GM12864 (cell line): ENCODE measurements at places on chromosomes 1 and 21.

- DNase-seq: no peak
Measured at GRCh38 chr21:37575580-37575979, 209.0 kb downstream of the DYRK1A start.

DNA sequence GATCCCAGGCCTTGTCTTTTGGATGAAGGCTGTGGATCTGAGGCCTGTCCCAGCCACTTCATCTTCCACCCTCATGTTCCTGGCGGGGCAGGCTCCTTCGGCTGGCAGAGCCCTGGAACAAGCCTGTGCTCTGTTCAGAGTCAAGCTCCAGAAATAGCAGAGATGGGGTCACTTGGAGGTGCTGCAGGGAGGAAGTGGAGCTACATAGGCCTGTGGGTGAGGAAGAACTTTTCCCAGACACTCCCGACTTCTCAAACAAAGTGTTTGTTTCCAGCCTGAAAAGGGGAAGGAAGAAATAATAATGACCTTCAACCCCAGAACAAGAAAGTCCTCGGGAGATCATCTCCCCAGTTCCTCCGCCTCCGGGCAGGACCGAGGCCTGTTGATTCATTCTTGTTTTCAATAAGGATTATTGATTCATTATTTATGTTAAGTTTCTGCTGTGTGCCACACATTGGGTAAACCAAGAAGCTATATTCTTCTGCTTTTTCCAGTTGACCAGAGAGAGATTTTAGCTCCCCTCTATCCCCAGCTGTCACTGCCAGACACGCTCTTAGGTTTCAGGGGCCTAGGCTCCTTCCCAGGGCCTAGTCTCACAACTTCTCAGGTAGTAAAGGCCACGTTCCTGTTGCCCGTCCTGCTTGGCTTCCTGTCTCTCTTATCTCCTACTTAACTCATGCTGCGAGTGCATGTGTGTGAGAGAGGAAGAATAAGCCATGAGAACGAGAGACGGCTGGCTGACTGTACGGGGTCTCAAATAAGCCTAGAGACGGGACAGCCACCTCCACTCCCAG lies 16.9 kb downstream of the IKBKE start:
- no peak for DNase-seq

DNA sequence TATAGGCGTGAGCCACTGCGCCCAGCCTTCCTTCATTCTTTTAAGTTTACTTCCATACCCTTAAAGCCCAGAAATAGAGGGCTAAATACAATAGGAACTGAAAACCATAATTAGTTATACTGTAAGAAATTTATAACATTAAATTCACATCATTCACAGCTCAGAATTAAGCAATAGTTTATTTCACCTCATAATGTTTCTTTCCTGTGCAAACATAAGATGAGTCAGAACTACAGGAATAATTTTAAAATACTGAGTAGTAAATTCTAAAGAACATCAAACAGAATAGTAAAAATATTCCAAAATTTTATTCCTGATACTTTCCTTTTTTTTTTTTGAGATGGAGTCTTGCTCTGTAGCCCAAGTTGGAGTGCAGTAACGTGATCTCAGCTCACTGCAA lies 24.1 kb downstream of the POGZ start:
- no peak for DNase-seq

GRCh38 chr1:197961933-197962332 lies 44.8 kb downstream of the LHX9 start:
- DNase-seq: no peak

DNA sequence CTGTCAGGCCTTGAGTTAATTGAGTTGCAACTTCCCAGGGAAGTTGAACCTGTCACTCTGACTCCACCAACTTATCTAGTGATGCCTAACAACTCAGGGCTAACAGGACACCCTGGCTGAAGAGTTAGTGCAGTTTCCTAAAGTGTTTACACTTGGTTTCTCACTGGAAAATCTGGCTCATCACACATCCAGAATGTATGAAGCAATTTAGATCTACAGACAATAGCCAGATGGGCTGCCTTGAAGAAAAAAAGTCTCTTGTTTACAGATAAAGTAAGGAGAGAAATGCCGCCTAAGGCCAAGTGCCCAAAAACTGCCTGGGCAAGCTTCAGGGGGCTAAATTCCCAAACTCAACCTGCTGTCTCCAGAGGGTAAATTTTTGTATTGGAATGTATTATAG lies 446.3 kb upstream of the NCAM2 start:
- DNase-seq: no peak

DNA sequence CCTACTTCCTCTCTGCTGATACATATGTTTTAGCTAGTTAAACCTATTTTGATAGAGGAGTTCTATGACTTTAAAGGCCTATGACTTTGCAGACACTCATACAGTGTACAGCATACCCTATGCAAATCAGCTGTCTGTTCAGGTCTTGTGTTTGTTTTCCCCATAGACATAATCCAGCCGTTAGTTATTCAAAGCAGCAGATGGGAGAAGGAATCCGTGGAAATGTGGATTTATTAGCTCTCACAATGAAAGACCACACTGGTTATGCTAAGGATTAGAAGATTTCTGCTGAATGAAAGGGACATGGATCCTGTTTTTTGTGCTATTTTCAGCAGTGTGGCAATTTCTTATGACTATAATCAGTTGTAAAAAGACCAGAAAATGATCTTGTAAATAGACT lies 59.8 kb downstream of the MAST2 start:
- DNase-seq: no peak

DNA sequence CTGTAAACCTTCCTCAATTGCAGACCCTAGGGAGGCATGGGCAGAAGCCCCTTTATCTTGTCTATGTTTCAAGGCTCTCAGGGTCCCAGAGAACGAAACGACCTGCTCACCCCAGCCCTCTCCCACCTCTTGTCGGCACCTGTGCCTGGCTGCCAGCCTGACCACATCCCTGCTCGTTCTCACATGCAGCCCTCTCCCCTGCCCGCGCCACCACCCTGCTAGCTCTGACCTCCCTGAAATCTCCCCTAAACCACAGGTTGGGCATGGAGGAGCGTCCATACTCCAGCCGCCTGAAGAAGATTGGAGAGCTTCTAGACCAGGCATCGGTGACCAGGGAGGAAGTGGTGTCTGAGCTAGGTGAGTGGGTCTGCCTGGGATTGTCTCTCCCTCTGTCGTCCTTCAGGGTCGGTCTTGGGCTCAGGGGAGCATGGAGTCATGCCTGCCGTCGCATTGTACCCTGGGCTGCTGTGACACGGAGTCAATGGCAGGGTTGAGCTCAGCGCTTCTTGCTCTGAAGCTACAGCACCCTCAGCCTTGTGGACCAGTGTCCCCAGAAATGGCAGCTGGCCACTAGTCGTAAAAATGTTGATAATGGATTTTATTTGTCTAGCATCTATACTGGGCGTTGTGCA lies 3.6 kb downstream of the ADPRS start:
- no peak for DNase-seq

GRCh38 chr1:12634156-12634555 lies 9.7 kb upstream of the AADACL4 start:
- DNase-seq: no peak

DNA sequence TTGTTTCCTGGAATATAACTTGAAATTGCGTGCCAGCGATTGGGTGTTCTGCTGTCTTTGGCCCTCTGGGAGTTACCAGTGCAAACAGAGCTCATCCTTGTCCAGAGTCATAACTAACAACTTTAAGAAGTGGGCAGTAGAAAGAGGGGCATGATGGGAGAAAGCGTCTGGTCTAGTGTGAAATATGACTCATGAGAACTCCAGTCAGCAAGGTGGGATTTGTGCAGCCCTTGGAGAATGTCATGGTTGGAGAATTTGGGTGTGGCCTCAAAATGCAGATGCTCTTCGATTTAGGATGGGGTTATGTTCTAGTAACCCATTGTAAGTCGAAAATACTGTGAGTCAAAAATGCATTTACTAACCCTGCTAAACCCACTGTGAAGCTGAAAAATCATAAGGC lies 12.9 kb downstream of the ATP1B1 start:
- no peak for DNase-seq

- DNase-seq: no peak
Measured at GRCh38 chr1:31637915-31638673, 6.6 kb downstream of the PEF1 start.

DNA sequence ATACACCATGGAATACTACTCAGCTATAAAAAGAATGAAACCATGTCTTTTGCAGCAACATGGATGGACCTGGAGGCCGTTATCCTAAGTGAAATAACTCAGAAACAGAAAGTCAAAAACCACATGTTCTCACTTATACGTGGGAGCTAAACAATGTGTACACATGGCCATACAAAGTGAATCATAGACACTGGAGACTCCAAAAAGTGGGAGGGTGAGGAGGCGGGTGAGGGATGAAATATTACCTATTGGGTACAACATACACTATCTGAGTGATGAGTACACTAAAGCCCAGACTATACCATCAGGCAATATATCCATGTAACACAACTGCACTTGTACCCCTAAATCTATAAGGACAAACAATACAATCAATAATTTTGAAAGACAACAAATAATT lies 39.5 kb upstream of the FAM20B start:
- DNase-seq: no peak

DNA sequence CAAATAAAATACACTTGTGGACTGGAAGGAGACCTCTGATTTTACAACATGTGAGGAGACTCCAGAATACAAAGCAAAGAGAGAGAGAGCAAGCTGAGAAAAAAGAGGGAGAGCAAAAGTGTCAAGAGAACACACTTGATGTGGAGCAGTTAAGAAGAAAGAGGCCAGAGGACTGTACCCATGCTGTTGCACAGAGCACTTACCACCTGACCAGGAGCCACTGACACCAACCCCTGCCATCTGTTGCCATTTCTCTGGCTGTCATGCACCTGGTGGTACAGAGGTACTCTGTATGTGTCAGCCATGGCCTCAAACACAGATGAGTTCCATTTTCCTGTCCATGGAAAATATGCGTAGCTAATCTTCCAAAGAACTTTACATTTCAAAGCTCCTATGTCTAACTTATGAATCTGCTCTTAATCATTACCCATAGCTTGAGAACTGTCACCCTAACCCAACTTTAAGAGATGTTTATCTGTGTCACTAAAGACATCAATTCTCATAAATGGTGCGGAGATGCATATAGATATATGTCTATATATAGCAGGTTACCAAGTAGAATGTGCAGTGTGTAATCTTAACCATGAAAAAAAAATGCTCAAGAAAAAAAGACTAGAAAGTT lies 32.8 kb upstream of the ABCD3 start:
- no peak for DNase-seq

- DNase-seq: no peak
Measured at GRCh38 chr1:46587069-46587468, 17.0 kb downstream of the MKNK1 start.

- DNase-seq: no peak
Measured at GRCh38 chr1:94946886-94947285, 20.0 kb upstream of the CNN3 start.

DNA sequence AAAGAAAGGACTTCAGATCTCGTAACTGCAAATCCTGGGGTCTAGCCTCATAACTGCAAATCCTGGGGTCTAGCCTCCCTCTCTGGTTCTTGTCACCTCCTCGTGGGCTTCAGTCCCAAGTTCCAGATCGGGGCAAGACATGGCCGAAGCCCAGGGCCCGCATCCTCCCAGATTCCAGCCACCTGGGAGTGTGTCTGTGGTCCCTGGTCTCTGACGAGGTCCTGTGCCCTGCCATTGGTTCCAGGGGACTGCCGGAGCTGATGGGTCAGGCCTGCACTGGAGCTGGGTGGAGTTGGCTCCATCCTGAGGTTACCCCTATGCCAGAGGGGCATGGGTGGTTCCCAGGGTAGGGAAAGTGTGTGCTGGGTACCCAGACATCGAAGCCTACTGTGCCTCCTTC lies 17.7 kb upstream of the C1orf174 start:
- no peak for DNase-seq

GRCh38 chr1:217369271-217369981 lies 261.5 kb downstream of the GPATCH2 start:
- peak; percentile 30 for DNase-seq

DNA sequence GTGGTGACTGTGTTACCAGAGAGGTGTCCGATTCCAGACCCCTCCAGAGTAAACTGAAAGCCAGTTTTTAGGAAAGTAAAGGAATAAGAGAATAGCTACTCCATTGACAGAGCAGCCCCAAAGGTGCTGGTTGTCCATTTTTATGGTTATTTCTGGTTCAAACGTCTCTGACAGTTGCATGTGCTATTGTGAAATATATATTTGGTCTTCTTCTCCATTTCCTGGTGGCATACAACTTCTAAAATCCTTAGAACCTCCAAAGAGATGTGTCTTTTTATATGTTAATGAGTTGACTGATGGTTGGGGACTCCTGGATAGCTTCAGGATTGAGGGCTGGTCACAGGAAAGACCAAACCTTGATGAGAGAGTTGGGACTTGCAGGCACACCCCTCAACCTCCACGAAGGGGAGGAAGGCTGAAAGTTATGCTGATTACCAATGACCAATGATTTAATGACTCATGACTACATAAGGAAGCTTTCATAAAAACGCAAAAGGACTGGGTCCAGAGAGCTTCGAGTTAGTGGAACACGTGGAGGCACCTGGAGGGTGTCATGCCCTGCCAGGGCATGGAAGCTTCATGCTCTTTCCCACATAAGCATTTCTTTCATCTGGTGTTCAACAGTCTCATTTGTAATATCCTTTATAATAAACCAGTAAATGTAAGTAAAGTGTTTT lies 100.7 kb downstream of the SLC16A1 start:
- no peak for DNase-seq

- DNase-seq: no peak
Measured at GRCh38 chr1:241596633-241597032, 43.5 kb downstream of the CHML start.

GRCh38 chr21:25501462-25501861 lies 105.8 kb downstream of the MRPL39 start:
- DNase-seq: no peak

DNA sequence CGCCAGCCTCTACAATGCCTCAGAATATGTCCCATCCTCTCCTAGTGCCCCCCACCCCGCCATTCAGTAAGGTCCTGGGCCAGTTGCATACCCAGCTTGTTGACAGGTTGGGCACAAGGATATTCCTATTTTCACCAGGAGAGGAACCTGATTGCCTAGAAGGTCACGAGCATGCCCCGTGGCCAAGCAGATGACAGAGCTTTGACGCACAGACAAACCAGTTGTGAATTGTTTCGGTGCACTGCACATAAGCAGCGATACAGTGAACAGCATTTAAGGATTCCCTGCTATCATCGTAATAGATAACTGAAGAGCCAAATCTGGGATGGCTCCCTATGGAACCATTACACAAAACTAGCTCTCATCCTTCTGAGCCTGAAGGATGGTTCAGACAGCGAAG lies 3.4 kb downstream of the LELP1 start:
- DNase-seq: no peak

GRCh38 chr1:54987427-54987826 lies 7.0 kb downstream of the TMEM61 start:
- DNase-seq: no peak

GRCh38 chr1:204923201-204923600 lies 52.5 kb downstream of the NFASC start:
- DNase-seq: no peak

- no peak for DNase-seq
Measured at GRCh38 chr1:45908611-45909140, 105.3 kb downstream of the MAST2 start.

GRCh38 chr1:183996040-183996384 lies 41.5 kb downstream of the COLGALT2 start:
- DNase-seq: no peak

GRCh38 chr1:58204284-58204683 lies 342.2 kb downstream of the OMA1 start:
- DNase-seq: no peak

- no peak for DNase-seq
Measured at GRCh38 chr1:115828101-115829022, 12.6 kb downstream of the NHLH2 start.

- no peak for DNase-seq
Measured at GRCh38 chr1:156422602-156423091, 53.6 kb downstream of the RHBG start.
